Suppressor macrophage treated with lipopolysaccharide for 4 hours (primary cell): ENCODE measurements at places on chromosomes 4 and X.
A peak's percentile ranks its signal among the peaks of the same experiment; 100 is the strongest.

GRCh38 chr4:90142081-90142480, 14.9 kb downstream of the CCSER1 start:
- DNase-seq, result no peak

DNA sequence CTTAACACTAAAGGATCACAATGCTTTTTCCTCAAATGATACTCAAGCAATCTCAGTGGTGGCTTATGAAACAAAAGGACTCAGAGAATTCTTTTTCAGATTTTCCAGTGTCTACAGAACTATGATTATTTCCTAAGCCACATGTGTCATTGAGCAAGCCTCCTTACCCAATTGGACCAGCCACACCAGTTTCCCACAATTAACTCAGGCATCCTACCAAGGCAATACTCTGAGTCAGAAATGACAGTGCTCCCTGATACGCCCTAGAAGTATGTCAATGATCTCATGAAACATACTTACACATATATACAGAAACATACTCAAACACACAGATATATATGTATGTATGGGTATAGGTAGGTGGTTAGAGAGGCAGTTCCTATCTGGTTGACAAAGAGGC, 4.8 kb downstream of the ADAMTS3 start:
- peak; percentile 42 for DNase-seq

DNA sequence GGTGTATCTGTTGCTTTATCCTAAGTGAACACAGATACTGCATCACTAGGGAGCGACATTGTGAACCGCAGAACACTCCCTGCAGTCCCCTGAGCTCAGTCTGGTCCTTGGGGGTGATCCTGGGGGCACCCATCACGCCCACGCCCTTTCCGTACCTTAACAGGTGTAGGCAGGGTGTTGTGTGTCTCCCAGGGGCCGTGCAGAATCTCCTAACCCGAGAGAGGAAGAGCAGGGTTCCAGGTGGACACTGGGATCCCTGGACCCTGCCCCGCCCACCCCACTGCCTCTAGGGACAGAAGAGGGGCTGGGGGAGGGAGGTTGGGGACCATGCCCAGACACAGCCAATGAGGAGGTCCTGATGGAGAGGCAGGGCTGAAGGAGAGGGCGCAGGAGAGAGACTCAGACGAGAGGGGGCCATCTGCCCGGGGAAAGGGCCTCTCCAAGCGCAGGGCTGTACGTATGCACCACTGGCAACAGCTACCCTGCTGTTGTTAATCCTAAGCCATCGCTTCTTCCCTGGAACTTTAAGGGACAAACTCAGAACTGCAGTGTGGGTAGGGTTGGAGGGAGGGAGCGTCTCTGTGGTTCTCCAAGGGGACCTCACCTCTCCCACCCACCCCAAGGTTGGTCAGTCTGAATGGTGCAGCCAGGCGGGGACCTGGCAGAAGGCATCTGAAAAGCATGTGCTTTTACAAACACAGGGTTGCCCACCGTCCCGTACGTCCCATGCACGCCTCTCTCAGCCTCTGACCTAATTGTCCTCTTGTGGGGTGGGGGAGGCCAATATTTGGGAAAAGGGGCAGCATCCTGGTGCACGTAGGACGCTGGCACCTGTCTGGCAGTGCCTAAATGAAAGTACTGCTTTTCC, 2.5 kb downstream of the P2RY8 start:
- DNase-seq, result no peak

DNA sequence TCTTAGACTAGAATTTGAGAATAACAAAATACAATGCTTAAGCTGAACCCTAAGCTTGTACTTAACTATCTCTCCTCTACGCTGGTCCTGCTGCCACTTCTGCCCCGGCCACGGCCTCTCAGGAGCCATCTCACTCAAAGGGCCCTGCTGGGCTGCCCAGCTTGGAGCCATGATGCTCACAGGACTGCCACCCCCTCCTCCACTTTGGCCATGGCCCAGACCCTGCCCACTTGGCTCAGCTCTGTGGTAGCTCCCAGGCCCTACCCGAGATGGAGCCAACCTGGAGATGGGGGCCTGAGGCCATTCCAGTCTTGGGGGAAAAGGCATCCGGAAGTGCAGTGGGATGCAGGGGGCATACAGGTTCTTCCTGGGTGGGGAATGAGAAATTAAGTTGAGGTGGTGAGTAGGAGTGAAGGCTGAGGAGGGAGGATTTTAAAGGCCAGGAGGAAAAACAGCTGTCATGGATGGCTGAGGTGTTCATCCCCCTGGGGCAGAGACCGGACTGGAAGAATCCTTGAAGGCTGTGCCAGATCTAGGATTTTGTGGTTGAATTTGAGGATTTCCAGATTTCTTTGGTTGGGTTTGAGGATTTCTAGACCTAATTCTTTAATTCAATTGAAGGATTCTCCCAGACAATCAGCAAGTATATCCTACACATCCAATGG, 824 bp downstream of the SASH3 start:
- DNase-seq, result peak; percentile 37

DNA sequence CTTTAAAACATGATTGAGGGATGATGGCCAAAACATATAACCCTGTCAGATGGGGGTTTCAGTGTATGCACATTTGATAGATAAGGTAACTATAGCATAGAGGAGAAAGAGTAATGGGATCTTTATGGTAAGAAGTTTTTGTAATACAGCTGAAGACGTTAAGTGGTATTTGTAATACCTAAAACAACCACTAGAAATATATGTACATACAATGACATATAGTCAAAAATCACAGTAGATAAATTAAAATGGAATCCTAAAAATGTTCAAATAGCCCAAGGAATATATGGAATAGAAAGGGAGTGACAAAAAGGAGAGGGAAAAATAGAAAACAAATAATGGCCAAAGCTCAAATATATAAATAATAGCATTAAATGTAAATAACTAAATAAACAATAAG, 371.3 kb upstream of the FSTL5 start:
- no peak for DNase-seq

- DNase-seq, result no peak
Observed at GRCh38 chrX:39874202-39874816, 223.4 kb downstream of the BCOR start.

DNA sequence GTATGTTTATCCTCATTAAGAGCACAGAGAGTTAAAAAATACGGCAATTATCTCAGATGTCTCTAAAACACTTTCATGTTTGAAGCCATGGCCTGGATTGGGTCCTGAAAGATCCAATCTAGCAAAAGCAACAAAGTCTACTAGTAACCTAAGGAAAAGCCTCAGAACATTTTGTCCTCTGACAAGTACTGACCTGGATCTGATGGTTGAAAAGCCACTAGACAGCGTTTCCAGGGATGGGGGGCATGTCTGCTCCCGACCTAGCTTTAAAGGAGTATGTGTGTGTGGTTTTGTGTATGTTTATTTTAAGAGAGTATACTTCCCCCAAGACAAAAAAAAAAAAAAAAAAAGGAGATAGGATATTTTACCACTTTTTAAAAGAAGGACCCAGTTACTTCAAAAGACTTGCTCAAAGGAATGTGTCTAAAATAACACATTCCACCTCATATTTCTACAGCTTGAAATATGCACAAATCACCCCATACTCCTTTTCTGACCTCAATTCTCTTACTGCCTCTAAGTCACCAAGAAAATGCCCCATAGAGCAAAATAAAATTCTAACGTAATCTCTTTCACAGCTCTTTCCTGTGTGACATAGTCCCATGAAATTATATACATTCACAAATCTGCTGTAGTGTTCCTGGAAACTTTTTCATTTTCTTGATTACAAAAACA, 189.0 kb upstream of the TTC29 start:
- no peak for DNase-seq
